Cerebellar cortex (tissue), 1 donor: ENCODE measurements at places on chromosomes 5 and 9.
A peak's percentile ranks its signal among the peaks of the same experiment; 100 is the strongest.

GRCh38 chr5:150519978-150520377 lies 12.0 kb downstream of the NDST1 start:
- no peak for DNase-seq

DNA sequence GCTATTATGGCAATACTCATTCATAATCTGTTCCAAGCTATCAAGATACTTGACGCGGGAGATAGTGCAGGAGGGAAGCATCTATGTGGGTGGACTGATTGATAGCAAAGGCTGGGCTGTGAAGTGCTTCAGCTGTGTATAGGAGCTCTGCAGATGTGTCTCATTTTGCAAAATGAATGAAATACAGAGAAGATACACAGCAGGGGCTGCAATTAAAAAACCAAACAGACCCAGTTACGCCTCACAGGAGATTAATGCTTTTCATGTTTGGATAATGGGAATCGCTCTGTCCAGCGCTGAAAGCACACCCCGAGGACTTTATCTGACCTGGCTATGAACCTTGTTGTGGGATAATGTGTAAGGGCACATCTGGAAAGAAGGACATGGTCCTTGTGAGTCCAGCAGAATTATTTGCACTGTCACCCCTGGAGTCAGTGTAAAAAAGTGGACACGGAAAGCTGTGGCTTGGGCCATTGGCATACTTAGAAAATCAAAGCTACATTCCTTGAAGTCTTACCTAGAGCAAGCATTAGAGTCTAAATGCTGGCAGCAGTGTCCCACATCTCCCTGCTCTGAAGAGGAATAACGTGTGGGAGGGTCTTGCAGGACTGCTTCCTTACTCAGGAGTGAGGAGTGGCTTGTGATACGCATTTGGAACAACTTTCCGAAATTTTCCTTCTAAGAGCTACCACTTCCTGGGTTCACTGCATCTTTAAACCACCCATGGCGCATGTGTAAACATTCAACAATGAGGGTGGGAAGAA lies 2.6 kb downstream of the SH3RF2 start:
- peak; percentile 28 for DNase-seq

- no peak for DNase-seq
These were observed 245.3 kb downstream of the NFIB start for GRCh38 chr9:14068690-14069089.

DNA sequence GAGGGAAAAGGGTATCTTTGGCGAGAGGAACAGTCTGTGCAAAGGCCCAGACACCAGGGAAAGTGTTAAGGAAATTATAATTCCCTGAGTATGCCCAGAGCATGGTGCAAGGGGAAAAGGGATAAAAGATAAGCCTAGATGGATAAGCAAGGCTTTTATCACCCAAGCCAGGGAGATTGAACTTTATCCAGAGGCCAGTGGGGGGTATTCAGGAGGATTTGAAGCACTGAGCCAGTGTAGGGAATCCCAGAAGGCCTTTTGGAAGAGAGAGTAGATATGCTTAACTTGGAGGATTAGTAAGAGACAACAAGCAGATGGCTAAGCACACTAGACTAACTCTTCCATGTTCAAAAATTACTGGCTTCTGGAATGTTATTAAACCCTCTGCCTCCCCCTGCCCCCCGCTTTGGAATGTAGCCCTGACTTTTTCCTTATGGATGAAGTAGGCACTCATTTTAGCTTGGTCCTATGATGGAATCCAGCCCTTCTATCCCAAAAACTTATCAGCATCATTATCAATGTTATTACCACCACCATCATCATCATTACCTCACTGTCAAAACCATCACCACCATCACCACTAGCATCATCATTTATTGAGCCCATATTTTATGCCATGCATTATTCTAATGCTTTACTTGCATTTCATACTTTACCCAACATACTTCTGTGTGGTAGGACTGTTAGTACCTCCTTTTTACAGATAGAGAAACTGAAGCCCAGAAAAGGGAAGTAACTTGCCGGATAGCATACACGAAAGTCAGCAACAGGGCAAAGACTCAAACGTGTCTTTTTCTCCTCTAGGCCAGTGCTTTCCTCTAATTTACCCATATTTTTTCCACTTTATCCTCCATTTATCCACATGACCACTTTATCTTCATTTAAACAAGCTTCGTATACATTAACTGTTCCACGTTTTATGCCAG lies 237.0 kb downstream of the PAPPA start:
- DNase-seq = no peak

DNA sequence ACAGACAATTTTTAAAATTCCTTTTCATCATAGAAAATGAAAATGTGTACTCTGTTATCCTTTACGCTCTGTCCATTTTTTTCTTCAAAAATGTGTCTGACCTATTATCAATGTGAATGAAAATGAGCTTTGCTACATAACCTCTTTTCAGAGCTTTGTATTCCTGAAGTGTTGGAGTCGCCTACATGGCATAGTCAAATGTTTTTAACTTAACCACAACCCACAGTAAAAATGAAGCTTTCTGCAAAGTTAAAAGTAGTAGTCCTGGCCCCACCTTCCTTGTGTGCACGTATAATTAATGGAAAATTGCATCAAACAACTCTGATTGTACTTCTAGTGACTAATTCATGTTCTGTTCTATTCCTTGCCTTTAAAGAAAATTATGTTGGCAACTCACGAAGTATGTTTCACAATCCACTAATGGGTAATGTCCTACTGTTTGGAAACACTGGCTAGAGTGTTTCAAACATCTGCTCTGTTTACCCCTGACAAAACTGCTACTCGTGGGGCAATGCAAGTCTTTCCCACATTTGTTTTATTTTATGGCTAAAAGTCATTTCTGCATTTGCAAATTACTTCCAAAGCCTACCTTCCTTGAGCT lies 18.6 kb upstream of the PSAT1 start:
- DNase-seq = no peak

DNA sequence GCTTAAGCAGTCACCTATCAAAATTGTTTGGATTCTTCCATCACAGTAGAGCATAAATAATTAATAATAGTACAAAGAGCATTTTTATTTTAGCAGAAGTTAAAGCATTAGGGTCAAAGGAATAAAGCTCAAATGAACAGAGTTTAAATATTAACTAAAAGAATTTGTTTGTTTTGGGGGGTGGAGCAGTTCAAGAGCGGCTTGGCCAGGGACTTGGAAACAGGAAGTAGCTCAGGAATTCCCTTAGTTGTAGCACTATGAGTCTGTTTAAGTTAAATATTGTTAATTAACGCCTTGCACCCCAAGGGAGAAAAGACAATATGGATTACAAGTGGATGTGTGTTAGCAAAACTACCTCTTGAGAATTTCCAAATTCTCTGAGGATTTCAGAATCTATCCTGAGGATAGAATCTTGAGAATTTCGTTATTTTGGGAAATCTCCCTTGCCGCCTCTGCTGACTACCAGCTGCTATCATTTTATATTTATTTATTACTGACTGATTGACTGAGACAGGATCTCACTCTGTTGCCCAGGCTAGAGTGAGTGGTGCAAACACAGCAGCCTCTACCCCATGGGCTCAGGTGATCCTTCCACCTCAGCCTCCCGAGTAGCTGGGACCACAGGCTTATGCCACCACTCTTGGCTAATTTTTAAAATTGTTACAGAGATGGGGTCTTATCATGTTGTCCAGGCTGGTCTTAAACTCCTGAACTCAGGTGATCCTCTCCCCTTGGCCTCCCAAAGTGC lies 96.7 kb upstream of the CHD1 start:
- no peak for DNase-seq

DNA sequence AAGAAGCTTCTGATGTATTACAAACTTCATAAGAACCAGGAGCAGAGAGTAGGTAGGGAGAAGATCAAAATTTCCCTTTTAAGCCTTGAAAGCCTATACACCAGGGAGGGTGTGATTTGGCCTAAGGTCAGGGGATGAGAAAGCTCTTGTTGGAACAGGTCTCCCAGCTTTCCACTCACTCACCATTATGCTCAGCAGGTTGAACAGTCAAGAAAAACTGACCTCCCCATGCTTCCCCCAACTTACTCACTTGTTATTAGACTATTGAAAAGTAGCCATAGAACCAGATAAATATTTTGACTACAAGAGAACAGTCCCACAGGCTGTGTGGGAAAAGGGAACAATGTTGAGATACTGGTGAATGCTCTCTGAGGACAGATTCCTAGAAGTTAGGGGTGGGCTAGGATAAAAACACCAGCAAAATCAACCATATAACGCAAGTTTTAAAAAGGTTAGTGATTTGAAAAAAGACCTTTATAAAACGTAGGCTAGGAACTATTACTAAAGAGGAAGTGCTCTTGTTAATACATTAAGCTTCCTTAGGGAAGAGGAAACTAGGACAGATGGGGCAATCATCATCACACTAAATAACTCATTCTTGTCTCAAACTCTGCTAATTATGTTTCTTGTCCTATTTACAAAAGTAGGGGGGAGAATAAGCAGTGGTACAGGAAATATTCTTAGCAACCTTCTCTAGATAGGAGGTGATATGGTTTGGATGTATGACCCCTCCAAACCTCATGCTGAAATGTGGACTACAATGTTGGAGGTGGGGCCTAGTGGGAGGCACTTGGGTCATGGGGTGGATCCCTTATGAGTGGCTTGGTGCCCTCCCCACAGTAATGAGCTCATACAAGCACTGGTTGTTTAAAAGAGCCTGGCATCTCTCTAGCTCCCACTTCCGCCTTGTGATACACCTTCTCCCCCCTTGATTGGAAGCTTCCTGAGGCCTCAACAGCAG lies 31.0 kb downstream of the PCDHGC5 start:
- DNase-seq = no peak

DNA sequence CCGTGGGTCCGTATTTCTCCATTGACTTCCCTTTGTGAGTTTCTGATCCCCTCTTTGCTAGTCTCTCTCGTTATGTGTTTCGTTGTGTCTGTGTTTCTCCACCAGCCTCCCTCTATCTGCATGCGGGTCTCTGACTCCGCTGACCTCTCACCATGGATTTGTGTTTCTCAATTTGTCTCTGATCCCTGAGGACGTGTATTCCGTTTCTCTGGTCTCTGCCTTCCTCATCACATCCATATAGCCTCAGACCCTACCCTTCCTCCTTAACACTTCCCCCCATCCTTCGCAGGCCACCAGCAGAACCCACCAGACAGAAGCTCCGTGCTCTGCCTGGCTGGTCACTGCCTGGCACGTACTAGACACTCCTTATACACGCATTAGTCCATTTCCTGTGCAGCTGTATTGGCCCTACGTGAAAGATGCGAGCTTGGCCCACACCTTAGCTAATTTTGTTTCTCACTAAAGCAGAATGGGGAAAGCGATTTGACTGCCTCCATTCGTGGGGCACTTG lies 631 bp downstream of the B4GALT7 start:
- peak; percentile 23 for DNase-seq

DNA sequence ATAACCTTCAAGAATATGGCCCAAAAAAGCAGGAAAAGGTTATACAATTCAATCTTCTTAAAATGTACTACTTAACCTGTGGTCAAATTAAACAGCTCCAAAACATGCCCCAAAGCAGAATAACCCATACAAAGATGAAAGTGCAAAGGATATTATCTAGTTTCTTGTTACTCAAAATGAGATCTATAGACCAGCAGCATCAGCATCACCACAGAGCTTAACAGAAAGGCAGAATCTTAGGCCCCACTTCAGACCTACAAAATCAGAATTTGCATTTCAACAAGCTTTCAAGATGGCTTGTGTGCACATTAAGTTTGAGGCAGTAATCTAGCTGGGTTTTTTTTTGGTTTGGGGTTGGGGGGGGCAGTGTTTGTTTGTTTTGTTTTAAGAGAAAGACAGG lies 54.0 kb downstream of the SCAI start:
- no peak for DNase-seq

DNA sequence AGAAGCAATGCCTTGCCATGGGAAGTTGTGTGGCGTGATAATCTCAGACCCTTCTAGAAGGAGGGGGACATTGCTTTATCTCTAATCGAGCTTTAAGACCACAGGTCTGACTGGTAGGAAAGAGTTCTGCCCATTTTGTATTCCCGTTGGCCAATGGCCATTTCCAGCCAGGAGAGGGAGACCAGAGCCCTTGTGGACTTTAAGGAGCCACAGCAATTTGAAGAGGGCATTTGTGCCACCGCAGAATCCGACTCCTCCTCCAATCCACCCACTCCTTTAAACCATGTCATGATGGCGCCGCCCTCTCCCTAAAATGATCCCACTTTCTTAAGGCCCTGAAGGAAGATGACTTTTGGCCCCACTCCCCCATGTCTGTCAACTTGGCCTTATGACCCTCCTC lies 560.5 kb upstream of the ADAMTS16 start:
- no peak for DNase-seq
